ENCODE measurements at places on chromosomes 12 and 14. TPM values are rescaled to one million over a fixed set of nuclear protein-coding genes. Genes with fewer than 3 reads are reported as not detected.

GRCh38 chr12:122813310-122813713 is 21.9 kb upstream of the HIP1R start:
- DNase-seq: no peak

ATF1 gene
- total RNA-seq: 13.6 TPM

DNA sequence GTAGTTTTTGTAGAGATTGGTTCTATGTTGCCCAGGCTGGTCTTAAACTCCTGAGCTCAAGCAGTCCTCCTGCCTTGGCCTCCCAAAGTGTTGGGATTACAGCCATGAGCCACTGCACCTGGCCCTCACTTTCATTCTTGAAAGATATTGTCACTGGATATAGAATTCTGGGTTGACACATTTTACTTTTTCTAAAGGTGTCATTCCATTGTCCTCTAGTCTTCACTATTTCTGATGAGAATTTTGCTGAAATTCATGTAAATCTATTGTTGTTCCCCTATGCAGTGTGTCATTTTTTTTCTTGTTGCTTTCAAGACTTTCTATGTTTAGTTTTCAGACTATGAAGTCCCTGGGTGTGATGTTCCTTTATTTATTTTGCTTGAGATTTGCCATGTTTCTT is 29.2 kb downstream of the ACADS start:
- no peak for DNase-seq

DNA sequence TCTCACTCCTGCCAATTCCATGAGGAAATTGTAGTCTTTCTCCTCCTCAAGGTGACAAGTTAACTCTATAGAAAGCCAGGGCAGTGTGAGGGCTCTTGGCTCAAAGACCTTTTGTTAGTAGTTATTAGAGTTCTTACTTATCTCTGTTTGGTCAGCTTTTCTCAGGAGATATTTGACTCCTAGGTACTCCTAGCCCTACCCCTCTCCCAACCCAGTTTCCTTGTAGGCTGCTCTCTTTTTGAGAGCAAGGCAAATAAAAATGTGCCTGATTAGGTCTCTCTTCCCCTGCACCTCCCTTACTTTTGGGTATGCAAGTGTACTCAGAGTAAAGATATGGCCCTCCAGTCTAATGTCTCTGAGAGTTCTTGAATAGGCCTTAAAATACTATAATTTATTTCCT is 23.8 kb downstream of the BTG1 start:
- DNase-seq: no peak

DNA sequence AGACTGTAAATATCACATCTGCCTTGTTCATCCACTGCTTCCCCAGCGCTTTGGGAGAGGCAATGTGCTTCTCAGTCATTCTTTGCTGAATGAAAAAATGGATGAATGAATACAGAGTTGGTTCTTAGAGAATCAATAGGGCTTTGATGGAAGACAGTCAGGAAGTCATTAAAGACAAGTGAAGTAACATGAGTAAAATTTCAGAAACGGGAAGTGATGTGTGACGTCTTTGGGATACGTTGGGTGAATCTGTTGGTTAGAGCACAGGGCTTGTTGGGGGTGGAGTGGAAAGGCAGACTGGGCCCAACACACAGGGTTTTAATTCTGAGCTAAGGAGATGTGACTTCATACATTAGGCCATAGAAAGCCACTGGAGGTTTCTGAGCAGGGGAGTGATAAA is 39.0 kb upstream of the NRXN3 start:
- no peak for DNase-seq

- no peak for DNase-seq
Observed at GRCh38 chr12:57614178-57614947, 3.1 kb downstream of the ARHGEF25 start.

IFNG-AS1 gene
- not detected for total RNA-seq

DNA sequence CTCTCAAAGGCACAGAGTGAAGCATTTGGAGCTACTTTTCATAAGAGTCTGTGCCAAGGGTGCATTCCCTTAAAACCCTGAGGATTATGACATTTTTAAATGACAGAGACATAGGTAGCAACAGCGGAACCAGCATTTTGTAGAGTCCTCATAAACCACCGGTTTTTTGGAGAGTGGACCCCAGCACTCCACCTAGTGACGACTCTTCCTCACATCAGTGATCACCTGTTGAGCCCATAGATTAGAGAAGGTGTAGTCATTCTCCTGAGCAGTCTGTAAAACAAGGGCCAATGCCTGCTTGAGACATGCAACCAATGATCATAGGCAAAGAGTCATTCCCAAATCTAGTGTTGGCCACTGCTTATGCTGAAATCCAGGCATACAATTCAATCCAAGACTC is 399.1 kb downstream of the GXYLT1 start:
- DNase-seq: no peak

GRCh38 chr12:25962932-25963525 is 4.5 kb downstream of the RASSF8 start:
- DNase-seq: no peak

GRCh38 chr14:90381011-90381786 is 15.6 kb upstream of the CALM1 start:
- DNase-seq: no peak

GRCh38 chr12:24688601-24689000 is 260.3 kb downstream of the BCAT1 start:
- no peak for DNase-seq

DNA sequence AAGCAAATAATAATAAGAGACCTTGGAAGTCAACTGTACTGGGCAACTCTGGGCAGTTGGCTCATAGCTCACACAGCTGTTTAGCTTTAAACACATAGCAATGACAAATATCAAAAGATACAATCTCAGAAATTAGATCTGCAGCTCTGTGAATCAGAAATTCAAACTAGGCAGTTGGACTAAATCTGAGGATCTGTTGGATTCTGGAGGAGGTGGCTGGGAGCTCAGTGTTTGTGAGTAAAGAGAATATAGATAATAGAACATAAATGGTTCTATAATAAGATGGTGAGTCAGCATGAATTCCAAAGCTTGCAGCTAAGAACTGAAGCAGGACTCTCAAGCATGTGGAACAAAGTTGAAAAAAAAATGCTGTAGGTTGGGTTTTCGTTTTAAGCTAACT is 1949.4 kb upstream of the SEL1L start:
- DNase-seq: no peak

DNA sequence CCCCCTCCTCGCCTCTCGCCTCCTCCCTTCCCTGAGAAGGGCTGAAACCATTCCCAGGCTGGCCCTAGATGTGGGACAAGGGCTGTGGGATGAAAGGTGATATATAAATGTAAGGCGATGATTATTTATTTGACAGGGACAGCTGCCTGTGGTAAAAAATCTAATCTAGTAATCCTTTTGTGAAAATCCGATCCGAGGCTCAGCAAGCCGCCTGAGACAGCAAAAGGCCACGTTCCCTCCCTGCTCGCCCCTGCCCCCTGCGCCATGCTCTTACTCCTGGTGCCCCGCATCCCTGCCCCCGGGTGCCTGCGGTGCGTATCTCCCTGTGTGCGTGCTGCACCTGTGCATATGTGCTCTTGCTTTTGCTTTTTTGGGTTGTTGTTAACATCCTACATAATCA is 65.2 kb downstream of the TSPAN9 start:
- no peak for DNase-seq

GRCh38 chr14:34665785-34666435 is 36.0 kb upstream of the SNX6 start:
- DNase-seq: no peak

RHOJ gene
- total RNA-seq: 1.8 TPM

DCN gene
- total RNA-seq: 108 TPM

GRCh38 chr14:84543859-84544258 is 986.1 kb upstream of the FLRT2 start:
- DNase-seq: no peak

All from left lobe of liver (tissue), 2 donors.